ENCODE measurements at places on chromosomes 7 and 10. TPM values are rescaled to one million over a fixed set of nuclear protein-coding genes. Genes with fewer than 3 reads are reported as not detected.

DNA sequence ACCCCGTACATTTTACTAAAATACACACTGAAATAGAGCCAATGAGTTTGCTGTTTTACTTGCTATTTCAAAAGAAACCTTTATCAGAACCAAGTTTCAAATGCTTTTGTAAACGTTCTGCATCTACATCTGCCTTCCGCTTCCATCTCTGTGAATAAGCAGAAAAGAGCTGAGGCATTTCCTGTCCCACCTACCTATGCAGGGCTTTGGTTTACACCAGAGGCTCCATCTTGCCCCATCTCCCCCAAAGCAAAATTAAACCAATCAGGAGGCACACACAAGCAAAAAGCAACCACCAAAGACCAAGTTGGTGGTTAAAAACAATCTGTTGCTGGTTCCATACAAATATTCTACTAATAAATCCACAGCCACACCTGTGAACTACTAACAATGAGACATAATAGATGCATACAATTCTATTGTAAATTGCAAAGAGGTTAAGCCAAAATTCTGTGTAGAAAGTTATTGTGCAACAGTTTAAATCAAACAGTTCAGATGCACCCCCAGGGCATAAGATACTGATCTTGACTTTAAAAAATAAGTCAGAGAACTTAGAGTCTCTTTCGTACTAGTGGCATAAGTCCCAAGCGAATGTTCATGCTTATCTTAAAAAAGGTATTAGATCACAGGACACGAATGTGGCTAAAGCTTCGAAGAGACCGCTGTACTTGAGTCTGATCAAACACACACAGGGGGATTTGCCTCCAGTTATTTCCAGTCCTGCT, 83.9 kb downstream of the FGFR2 start:
- no peak overlapping the region for H3K4me3 ChIP-seq
- peaks cover 3% of the 10 kb centered on the region for H3K27me3 ChIP-seq
- peaks cover 34% of the 10 kb centered on the region for H3K4me1 ChIP-seq
- peak; percentile 17 for DNase-seq
- peak overlapping the region; percentile 66 for H3K27ac ChIP-seq
- H3K36me3 ChIP-seq, result no peaks in the 10 kb centered on the region

DNA sequence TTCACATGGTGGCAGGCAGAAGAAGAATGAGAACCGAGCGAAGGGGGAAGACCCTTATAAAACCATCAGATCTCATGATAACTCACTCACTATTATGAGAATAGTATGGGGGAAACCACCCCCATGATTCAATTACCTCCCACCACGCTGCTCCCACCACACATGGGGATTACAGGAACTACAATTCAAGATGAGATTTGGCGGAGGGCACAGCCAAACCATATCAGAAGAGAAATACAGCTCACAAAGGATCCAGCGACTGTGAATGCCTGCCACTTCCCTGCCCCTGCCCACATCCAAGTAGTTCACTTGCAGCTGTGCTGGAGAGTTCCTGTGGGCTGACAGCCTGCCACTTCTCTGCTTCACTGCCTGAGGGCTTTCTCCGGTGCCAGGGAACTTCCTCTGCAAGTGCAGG, 148.7 kb downstream of the C7orf25 start:
- no peaks in the 10 kb centered on the region for H3K36me3 ChIP-seq
- H3K4me3 ChIP-seq, result no peak overlapping the region
- no peaks in the 10 kb centered on the region for H3K27me3 ChIP-seq
- H3K27ac ChIP-seq, result no peak overlapping the region
- DNase-seq, result no peak

GRCh38 chr10:124735491-124736286, 8.5 kb downstream of the FAM53B start:
- H3K27me3 ChIP-seq, result peaks cover 2% of the 10 kb centered on the region
- H3K27ac ChIP-seq, result no peak overlapping the region
- no peak for DNase-seq
- peaks cover 97% of the 10 kb centered on the region for H3K4me1 ChIP-seq
- no peak overlapping the region for H3K4me3 ChIP-seq

GRCh38 chr10:44986179-44986578, 7.6 kb upstream of the DEPP1 start:
- H3K4me3 ChIP-seq, result no peak overlapping the region
- H3K27me3 ChIP-seq, result peaks cover 6% of the 10 kb centered on the region
- peaks cover 3% of the 10 kb centered on the region for H3K4me1 ChIP-seq

DNA sequence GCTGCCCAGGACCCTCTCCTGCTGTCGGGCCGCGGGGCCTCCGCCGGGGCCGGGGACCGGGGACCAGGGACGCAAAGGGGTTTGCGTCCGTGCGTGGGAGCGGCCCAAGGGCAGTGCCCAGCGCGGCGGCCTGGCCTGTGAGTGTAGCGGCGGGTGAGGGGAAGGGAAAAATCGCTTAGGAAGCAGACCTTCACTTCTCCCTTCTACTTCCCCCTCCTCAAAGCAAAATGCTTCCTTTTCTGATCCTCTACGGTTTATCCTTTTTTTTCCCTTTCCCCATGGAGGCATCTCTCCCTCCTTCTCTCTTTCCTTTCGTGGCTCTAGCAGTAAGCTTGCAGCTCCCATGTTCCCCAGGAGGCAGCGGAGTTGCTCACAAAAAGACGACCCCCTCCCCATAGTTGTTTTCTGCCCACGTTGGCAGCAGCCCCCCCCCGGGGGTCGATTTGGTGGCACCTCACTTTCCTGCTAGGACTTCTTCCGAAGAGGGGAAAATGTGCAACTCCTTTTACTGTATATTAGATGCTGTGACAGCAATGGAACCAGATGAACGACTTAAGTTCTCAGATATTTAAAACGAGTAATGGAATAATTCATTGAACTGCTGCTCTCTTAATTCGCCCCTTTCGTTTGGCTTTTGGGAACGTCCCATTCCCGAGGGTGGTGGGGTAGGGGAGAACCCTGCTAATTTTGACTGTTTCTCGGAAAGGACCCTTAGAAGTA, 724 bp downstream of the CAPZA2 start:
- H3K27ac ChIP-seq, result peak overlapping the region; percentile 93
- peaks cover 39% of the 10 kb centered on the region for H3K4me1 ChIP-seq
- H3K27me3 ChIP-seq, result peaks cover 7% of the 10 kb centered on the region
- DNase-seq, result peak; percentile 22
- H3K36me3 ChIP-seq, result peaks cover 14% of the 10 kb centered on the region
- H3K4me3 ChIP-seq, result peak overlapping the region; percentile 97

Gene TCTN3
- 28.5 TPM for total RNA-seq

DNA sequence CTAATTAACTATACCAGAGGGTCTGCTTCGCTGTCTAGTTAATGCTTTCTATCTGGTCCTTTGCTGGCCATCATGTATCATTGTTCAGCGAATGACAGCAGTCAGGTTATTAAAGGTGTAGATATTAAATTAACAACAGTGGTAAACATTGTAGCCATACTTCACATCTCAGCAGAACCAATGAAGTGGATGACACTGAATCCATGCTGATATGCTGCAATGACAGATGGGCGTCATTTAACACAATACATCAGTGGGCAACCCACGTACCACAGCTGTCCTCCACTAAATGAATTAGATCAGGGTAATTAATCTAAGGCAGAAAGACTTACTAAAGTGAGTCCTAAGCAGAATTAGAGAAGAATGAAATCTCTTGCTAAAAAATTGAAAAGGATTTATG, 767.2 kb downstream of the NXPH1 start:
- no peak overlapping the region for H3K4me3 ChIP-seq
- DNase-seq, result no peak
- H3K36me3 ChIP-seq, result no peaks in the 10 kb centered on the region
- no peak overlapping the region for H3K27ac ChIP-seq
- no peaks in the 10 kb centered on the region for H3K27me3 ChIP-seq

GRCh38 chr10:133448120-133448519, 5.6 kb upstream of the SCART1 start:
- peaks cover 2% of the 10 kb centered on the region for H3K4me1 ChIP-seq
- no peak for DNase-seq
- peaks cover 31% of the 10 kb centered on the region for H3K36me3 ChIP-seq
- H3K4me3 ChIP-seq, result no peak overlapping the region

DNA sequence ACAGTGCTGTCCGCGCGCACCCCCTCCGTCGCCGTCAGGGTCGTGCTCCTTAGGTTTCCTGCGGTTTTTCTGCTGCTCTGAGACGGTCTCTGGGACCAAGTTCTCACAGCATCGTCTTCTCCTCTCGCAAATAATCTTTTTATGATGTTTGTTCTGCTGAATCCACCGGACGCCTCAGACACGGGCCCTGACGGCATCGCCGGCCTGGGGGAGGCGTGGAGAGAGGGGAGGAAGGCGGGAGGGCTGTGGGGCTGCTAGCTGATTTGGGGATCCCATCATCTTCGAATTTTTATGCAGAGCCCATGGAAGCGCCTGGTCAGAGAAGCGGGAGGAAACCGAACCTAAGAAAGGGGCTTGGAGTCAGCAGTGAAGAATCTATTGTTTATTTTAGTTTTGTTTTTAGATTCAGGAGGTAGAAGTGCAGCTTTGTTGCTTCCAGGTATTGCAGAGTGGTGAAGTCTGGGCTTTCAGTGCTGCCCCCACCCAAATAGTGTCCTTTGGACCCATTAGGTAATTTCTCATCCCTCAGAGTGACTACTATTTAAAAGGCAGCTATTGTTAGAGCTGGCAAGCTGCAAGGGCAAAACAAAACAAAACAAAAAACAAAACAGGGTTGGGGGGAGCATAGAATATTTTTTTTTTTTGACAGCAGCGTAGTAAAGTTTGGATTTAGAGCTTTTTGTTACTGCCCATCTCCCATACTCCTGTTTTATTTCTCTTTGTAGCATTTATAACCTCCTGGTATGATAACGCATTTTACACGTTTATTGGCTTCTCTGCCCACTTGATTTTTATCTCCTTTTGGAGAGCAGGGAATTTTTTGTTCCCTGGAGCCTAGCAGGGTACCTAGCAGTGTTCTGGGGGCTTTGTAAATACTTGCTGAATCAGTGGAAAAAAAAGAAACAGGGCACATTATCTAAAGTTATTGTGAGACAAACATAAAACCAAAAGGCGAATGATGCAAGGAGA, 92.6 kb downstream of the SPAG6 start:
- peak overlapping the region; percentile 95 for H3K27ac ChIP-seq
- peaks cover 47% of the 10 kb centered on the region for H3K4me1 ChIP-seq
- peaks cover 2% of the 10 kb centered on the region for H3K27me3 ChIP-seq

Gene TAS2R5
- 1.5 TPM for total RNA-seq

DNA sequence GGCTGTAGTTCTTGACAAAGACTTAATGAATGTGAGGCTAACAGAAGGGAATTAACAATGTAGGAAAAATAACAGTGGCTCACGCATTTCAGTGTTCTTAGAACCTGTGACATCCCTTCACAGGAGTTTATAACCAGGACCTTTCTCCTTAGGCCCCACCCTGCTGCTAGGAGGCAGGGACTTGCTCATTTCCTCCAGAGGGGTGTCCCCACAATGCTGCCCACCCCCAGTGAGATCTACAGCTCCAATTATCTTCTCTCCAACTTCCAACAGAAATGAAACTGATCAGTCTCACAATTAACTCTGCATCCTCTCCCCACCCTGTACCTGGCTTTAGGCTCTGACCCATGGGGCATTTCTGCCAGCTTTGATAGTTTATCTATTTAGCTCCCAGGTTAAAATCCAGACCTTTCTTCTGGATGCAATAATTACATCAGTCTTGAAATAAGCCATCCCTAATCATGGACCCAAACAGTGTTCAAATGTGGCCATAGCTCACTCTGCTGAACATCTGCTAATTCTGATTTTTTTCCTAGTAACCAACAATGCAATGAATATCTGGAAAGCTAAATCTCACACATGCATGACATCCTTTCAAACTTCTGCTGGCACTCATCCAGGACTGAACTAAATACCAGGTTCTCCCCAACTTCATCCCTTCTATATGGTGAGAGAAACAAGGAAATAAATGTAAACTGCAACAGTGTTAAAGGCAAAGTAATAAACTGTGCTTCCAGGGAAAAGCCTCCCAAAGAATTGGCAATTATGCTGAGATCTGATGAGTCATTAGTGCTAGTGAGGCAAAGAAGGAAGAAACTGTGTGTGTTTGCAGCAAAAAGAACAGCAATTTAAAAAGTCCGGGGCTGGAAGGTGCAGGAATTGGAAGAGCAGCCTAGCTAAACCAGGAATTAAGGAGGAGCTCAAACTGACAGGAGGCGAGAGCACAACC, 64.6 kb downstream of the HERPUD2 start:
- no peak overlapping the region for H3K27ac ChIP-seq
- no peak overlapping the region for H3K4me3 ChIP-seq
- DNase-seq, result no peak
- H3K27me3 ChIP-seq, result no peaks in the 10 kb centered on the region
- H3K4me1 ChIP-seq, result no peaks in the 10 kb centered on the region

GRCh38 chr7:111650456-111650999, 88.2 kb upstream of the IMMP2L start:
- DNase-seq, result no peak
- H3K4me3 ChIP-seq, result no peak overlapping the region
- H3K36me3 ChIP-seq, result no peaks in the 10 kb centered on the region
- H3K4me1 ChIP-seq, result no peaks in the 10 kb centered on the region
- no peak overlapping the region for H3K27ac ChIP-seq

DNA sequence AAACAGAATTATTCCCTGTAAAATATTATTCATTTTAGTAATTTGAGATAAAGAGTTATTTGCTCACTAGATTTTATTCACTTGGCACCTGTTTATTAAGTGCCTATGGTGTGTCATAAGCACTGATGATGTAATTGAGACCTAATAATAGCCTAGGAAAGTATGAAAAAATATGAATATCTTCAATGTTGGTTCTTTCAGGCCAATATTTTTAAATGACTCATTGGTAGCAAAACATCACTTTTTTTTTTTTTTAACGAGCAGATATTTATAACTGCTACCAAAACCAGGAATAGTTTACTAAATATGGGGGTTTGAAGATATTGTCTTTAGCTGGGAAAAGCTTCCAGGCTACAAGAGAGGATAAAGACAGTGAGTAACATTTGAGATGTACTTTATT, 228.0 kb downstream of the PRKG1 start:
- no peaks in the 10 kb centered on the region for H3K4me1 ChIP-seq
- H3K36me3 ChIP-seq, result no peaks in the 10 kb centered on the region
- H3K27me3 ChIP-seq, result no peaks in the 10 kb centered on the region
- no peak overlapping the region for H3K27ac ChIP-seq
- no peak for DNase-seq

DNA sequence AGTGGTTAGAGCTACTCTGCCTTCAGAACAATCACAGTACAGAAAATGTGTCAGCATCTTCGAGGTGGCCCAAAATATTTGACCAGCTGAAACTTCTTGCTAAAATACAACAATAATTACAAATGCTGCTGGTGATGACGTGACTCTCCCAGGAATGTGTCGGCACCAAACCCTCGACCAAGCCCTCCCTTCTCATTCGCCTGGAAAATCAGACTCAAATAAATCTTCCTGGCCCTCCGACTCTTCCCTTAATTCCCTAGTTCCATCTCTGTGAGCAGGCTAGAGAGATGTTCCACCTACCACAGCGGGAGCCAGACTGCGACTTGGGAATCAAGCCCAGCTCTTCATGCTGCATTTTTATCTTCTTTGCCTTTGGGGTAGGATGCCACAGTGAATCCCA, 4.1 kb downstream of the PRSS2 start:
- no peak for DNase-seq
- no peak overlapping the region for H3K27ac ChIP-seq
- H3K4me1 ChIP-seq, result peaks cover 25% of the 10 kb centered on the region
- H3K4me3 ChIP-seq, result no peak overlapping the region
- no peaks in the 10 kb centered on the region for H3K36me3 ChIP-seq

- H3K4me1 ChIP-seq, result no peaks in the 10 kb centered on the region
- no peak overlapping the region for H3K4me3 ChIP-seq
These were observed 192.3 kb downstream of the EVX1 start for GRCh38 chr7:27434756-27435400.

Data from activated CD4-positive, alpha-beta memory T cell treated with anti-CD3 and anti-CD28 coated beads, Interleukin-2, amount 10 ng/mL, durations not matched to agents 7 days and 5 days (primary cell).